ENCODE measurements at places on chromosomes 2 and 18. TPM values are rescaled to one million over a fixed set of nuclear protein-coding genes. Genes with fewer than 3 reads are reported as not detected.
A peak's percentile ranks its signal among the peaks of the same experiment; 100 is the strongest.

ALPG gene
- total RNA-seq = not detected

SP3 gene
- total RNA-seq = 51.1 TPM

SERPINB13 gene
- 281 TPM for total RNA-seq

GRCh38 chr2:101991721-101992145 is at the start of gene IL1R2:
Gene IL1R2, plus strand, starts transcription at chr2:101991960. Its CDS starts 16,616 bp downstream, at chr2:102008576.
- peak; percentile 84 for ATAC-seq

DNA sequence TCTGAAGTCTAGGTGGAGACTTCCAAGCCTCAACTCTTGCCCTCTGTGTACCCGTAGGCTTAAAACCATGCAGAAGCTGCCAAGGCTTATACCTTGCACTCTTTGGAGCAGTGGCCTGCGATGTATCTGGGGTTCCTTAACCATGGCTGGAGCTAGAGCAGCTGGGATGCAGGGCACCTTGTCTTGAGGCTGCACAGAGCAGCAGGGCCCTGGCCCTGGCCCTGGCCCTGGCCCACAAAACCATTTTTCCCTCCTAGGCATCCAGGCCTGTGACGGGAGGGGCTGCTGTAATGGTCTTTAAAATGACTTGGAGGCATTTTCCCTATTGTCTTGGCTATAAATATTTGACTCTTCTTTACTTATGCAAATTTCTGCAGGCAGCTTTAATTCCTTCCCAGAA is 19.2 kb downstream of the SERPINB4 start:
- no peak for ATAC-seq
